ENCODE measurements at places on chromosomes 13 and 19.
A peak's percentile ranks its signal among the peaks of the same experiment; 100 is the strongest.

DNA sequence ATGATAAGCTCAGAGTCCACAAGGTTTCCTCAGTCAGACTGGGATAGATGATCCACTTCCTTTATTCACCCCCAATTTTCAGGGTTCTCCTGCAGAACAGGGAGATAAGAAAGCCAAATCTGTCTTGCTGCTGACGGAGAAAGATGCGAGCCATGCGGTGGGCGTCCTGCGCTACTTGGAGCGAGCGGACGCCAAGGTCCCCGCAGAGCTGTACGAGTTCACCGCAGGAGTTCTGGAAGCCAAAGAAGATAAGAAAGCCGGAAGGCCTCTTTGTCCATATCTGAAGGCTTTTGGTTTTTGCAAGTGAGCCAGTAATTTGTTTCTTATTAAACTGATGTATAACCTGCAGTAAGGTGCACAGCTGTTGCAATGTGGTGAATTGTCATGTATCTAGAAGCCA is 66.7 kb downstream of the SLC7A9 start:
- DNase-seq = no peak

DNA sequence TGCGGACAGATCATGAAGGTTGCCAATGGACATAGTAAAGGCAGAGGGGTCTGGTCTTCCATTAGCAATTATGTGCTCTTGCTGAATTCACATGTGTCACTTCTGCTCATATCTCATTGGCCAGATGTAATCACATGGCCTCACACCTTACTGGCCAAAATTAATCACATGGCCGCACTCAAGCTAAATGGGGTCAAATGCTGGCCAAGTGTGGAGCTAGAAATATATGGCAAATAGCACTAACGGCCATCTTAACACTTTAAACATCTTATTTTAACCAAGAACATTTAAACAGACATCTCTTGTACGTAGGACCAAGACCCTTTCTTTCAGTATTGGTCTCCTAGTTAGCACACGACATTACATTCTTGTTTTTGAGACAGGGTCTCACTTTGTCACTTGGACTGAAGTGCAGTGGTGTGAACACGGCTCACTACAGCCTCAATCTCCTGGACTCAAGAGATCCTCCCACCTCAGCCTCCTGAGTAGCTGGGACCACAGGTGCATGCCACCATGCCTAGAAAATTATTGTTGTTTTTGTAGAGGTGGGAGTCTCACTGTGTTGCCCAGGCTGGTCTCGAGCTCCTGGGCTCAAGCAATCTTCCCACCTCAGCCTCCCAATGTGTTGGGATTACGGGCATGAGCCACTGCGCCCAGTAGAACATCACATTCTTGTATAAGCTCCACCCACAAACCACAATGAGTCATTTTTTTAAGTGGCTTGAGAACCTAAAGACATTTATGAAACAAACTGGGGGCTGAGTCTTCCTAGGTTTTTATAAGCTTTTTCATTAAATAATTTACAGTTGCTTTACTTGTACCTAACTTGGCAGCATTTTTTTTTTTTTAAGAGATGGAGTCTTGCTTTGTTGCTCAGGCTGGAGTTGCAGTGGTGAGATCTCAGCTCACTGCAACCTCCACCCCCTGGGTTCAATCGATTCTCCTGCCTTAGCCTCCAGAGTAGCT is 2.9 kb upstream of the PTOV1 start:
- DNase-seq = peak; percentile 90

GRCh38 chr13:98434060-98434459 is 142.8 kb downstream of the STK24 start:
- DNase-seq = no peak

DNA sequence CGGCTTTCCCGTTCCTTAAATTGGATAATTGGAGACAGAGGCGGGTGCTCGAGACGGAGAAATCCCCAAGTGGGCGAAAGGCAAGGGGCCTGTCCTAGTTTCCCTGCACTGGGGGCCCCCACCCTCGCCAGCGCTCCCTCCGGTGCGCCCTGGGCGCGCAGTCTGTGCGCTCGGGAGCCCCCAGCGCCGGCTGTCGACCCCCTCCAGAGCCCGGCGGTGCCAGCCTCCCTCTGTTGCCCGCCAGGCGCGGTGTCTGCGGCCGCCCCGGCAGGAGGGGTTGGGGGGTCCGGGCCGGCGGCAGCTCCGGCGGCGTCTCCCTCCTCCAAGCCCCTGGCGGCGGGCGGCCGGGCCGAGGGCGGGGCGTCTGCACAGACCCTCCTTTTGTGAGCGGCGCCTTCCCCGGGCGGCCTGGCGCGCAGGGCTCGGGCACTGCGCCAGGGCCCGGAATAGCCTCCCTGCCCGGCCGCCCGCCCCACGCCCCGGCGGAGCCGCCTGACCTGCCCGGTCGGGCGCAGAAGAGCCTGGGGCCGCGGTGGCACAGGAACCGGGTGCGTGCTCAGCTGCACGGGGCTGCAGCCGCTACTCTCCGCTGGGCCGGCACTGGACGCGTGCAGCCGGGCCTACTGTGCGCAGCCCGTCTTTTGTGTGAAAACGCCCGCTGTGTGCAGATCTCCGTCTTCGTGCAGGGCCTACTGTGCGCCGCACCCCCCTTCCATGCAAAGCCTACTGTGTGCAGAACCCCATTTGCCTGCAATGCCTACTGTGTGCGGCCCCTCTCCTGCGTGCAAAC is 13.2 kb downstream of the GADD45B start:
- no peak for DNase-seq

GRCh38 chr19:49556412-49557398 is 23.7 kb downstream of the NOSIP start:
- no peak for DNase-seq

DNA sequence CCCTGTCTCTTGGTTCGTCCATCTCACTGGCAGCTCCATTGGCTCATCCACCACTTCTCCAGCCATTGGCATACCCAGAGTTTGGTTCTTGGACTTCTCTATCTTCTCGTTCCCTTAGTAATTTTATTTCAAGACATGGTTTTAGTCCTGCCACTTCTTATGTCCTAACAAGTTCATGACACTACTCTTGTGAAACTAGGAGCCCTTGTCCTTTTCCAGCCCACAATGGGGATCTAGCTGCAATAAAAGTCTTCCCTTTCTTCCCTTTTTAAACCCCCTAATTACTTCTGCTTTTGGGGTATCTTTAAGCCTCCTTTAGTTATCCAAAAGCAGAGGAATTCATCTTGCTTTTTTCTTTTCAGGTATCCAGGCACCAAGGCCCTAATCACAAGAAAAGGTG is 2.9 kb upstream of the RCBTB2 start:
- DNase-seq = no peak

DNA sequence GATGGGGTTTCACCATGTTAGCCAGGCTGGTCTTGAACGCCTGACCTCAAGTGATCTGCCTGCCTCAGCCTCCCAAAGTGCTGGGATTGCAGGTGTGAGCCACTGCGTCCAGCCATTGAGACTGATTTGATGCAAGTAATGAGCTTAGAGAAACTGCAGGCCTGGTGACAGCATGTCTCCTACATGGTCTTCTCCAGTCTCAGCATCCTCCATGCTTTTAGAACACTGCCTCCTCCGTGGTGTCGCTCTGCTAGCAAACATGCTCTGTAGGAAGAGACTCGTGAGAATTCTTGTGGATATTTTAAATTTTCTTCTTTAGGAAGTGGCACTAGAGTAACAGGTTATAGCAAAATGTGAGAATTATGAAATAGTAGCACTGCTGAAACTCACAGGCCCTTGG is 37.1 kb downstream of the TPT1 start:
- no peak for DNase-seq

DNA sequence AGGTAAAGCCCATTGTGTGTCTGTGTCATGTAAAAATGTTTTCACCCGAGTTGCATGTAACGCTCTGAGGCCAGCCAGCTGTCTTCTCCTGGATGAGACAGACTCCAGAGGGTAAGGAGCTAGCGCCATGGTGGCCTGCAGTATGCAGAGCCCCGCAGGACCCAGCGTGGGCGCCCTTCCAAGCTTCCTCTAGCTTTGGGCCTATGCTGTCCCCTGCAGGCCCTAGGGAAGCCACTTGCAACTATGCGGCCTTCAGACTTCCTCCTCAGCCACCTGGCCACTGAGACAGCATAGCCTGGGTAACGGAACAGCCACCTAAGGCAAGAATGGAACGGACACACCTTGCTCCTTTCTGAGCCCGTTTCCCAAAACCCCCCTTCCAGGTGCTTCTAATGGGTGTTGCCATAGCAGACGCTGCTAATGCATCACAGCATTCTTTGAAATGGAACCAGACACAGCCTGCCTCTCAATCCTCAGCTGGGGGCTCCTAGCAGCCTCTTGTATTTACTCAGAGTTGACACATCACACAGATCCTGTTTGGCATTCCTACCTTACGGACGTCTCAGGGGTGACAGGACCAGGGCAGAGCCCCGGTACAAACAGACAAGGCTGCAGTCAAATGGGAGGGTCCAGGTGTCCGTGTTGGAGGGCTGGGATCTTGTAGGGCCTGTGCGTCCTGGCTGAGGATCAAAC is 6.2 kb downstream of the FAM32A start:
- DNase-seq = no peak
